ENCODE measurements at places on chromosomes 2 and 18.
A peak's percentile ranks its signal among the peaks of the same experiment; 100 is the strongest.

DNA sequence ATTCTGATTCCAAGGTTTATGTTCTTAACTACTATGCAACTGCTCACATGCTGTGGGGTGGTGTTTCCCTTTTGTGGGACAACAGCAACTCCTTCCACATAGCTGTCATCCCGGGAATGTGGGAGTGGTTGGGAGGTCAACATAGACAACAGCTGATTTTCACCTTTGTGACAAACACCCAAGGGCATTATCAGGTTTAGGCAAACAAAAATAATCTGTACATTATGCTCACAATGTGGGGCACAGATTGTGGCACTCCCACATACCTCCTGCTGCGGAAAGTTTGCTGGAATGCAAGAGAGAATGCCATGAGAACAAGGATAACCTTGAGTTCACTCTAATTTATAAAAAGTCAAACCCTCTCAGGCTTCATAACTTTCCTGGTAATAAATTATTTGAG lies 582.6 kb downstream of the CNTNAP5 start:
- peak; percentile 8 for DNase-seq

- DNase-seq: no peak
Observed at GRCh38 chr2:109356324-109357035, 227.5 kb downstream of the SH3RF3 start.

GRCh38 chr2:88190808-88191721 lies 20.9 kb downstream of the THNSL2 start:
- DNase-seq: peak; percentile 46

- DNase-seq: peak; percentile 69
Observed at GRCh38 chr2:231190531-231191197, 7.8 kb upstream of the ARMC9 start.

DNA sequence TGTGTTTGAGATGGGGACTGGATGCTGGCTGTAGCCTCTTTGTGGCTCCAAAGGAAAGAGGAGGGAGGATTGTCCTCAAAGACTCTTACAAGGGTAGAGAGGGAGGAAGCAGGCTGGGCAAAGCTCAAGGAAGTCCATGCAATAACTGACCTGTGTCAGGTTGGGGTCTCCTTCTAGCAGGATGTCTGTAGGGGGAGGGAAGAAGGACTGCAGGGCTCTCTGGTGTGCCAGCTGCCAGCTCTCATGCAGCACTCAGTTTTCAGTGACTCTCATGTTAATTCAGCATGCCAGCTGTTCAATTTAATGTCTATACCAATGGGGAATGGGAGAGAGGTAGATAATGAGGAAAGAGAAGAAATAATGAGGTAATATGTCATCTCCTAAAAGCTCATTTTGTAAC lies 85.3 kb upstream of the RANBP2 start:
- no peak for DNase-seq

DNA sequence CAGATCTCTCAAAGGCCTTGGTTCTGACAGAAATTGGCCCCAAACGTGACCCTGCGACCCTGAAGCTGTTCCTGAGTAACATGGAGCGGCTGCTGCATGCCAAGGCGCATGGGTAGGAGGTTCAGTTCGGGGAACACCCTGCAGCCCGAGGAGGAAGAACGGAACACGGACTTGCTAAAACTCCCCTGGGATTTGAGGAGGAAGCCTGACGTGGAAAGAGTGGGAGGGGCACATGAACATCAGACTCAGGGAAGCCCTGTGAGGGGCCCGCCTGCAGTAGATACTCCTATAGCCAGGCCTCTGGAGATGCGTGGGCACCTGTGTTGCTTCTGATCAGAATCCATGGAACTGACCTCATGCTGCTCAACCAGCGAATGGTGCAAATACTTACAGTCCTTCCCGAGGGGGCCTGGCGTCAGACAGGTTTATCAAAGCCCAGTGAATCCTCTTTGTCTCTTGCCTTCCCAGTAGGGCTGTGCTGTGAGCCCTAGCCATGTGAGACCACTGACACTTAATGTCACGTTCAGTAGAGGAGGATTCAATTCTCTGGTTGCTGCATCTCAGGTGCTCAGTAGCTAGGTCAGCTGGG lies 46.8 kb downstream of the IMPA2 start:
- DNase-seq: no peak

GRCh38 chr2:238015705-238016104 lies 45.1 kb upstream of the SCLY start:
- DNase-seq: no peak

- DNase-seq: no peak
Observed at GRCh38 chr18:26052505-26052904, 37.9 kb downstream of the SS18 start.

DNA sequence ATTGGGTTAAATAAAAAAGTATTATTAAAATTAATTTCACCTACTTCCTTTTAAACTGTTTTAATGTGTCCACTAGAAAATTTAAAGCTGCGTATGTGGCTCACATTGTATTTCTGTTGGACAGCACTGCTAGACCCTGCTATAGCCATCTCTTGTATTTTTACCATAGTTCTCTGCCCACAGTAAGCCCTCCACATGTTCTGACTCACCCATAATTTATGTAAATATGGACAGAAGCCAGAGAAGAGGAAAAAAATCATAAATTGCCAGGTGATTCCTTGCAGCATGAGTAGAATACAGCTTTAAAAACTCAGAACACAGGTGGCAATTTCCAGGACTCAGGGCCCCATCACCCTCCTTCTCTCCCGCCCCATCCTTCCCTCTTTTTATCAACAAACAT lies 142.4 kb upstream of the MEX3C start:
- no peak for DNase-seq

DNA sequence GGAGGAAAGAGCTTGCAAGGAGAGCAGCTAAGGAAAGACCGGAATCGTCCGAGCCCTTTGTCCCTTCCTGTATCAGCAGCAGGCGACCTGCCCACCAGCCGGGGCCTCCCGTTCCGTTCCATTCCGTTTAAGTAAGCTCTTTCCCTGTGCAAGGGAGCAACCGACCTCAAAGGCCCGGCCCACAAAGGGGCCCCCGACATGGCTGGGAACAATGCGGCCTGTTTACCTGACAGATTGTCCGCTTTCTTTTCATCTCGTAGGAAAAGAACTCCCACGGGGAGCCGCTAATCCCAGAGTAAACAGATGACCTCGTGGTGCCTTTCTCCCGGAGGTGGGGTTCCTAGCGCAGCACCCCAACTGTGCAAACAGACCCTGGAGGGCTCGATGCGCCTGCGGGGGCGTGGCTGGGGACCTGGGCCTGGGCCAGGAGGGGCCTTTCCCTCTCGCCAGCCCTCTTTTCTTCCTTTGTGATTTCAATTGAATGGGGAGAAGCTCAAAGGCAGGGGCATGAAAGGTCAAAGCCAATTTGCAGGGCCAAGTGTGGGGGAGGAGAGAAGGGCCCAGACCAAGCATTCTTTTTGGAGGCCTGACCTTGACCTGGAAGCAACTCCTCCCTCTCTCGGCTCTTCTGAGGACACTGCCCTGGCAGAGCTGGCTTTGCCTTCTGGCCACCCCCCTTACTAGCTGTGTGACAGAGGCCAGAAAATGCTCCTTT lies 120.2 kb downstream of the INHBB start:
- no peak for DNase-seq

DNA sequence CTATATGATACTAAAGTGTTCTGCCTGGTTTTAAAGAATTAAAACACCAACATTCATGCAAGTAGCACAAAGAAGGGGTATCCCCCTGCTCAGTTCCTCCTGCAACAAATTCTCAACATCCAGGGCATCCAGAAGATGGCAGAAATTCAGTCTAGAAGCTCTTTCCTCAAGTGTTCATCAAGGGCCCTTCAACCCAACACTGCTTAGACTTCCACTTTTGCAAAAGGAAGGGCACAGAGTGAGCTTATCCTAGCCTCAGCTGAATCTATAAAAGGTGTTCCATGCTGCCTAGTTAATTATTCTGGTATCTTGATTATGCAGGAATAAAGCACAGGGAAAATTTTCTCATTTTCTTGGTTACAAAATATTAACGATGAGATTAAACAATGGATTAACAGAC lies 275.8 kb upstream of the CRIM1 start:
- DNase-seq: no peak

DNA sequence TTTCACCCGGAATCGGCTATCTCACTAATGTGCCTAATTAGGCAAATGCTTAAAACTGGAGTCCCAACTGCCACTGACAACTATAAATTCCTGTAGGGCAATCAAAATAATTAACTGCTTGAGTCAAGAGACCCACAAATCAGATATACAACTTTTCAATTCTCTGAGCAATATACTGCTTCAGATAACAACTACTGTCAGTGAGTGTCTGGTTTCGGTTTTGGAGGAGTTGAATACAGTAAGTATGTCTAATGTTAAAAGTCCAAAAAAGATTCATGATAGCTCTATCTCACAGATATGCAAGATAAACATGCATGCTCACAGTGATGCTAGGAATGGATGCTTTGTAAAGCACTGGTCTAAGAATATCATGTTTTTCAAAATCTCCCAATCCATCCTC lies 283.3 kb downstream of the NRXN1 start:
- DNase-seq: no peak

DNA sequence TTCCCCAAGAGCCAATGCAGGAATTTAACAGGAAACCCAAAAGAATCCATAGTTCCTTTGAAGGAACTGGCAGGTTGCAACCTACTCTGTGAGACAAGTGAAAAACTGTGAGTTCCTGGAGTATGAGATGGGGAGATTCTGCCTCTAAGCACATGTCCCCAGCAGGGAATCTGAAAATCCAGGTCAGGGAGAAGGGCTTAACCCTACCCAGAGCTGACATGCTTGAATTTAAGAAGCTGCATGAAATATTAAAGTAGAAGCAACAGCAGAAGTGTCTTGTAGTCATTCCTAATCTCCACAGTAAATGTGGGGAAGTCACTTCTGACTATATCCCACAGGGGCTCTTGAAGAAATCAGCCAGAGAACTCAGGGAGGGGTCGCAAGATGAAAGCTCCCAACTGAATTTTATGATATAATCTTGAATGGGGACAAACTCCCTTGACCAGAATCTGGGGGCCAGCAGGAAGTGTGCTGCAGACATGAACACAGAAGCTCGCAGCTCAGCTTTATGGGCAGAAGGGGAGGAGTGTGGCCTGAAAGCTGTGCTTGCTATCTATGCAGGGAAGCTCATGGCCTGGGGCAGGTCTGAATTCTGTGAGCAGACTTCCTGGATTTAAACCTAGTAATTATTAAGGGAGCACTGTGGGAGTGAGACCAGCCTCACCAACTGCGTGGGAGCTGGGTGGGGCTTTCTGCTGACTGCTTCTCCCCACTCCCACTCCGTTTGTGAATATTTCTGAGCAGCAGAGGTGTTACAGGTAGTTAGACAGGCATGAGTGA lies 184.1 kb upstream of the KYNU start:
- DNase-seq: no peak

- no peak for DNase-seq
Observed at GRCh38 chr18:47296462-47296861, 45.0 kb upstream of the SKOR2 start.

GRCh38 chr2:143262389-143262788 lies 133.2 kb downstream of the ARHGAP15 start:
- DNase-seq: no peak

- DNase-seq: no peak
Observed at GRCh38 chr2:230312638-230313037, 14.4 kb upstream of the SP140L start.

DNA sequence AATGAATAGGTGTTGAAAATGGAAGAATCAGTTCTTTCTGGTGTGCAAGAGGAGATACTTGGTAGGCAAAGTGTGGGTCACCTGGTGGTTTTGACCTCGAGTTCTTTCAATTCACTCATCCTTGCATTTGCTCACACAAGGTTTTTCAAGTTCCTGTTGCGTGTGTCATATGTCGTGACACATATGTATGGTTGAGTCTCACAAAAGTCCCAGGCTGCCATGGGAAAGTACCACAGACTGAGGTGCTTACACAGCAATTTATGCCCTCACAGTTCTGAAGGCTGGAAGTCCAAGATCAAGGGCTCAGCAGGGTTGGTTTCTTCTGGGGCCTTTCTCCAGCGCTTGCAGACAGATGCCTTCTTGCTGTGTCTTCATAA lies 64.4 kb downstream of the NCK2 start:
- DNase-seq: no peak

- DNase-seq: no peak
Observed at GRCh38 chr2:47062681-47063537, 92.2 kb downstream of the STPG4 start.

GRCh38 chr2:233463586-233463985 lies 103.0 kb downstream of the USP40 start:
- no peak for DNase-seq

DNA sequence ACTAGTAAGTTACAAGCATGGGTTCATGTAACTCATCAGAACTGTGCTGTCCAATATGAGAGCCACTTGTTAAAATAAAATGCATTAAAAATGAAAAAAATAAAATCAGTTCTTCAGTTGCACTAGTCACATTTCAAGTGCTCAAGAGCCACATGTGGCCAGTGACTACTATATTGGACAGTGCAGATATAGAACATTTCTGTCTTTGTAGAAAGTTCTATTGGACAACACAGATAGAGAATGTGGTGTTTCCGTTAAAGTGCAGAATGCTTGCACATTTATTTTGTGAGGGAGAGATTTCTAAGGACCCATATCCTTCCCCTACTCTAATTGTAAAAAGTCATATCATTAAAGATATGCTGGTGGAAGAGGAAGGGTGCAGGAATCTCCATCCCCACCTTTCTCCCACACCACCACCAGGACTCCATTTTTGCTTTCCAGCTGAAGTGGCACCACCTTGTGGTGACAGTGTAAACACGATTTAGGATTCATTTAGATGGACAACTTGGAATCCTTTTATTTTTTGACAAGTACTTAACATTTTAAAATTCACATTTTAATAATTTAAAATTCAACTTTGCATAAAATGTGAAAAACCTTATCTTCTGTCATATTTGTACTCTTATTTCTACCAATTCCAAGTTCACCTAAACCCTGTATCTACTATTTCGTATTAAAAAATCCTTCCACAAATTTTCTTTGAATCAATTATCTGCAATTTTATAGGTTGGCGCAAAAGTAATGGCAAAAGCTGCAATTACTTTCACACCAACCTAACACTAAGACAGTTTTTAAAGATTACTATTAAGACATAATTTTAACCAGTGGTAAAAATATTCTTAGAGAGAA lies 9.4 kb upstream of the CD302 start:
- peak; percentile 55 for DNase-seq

DNA sequence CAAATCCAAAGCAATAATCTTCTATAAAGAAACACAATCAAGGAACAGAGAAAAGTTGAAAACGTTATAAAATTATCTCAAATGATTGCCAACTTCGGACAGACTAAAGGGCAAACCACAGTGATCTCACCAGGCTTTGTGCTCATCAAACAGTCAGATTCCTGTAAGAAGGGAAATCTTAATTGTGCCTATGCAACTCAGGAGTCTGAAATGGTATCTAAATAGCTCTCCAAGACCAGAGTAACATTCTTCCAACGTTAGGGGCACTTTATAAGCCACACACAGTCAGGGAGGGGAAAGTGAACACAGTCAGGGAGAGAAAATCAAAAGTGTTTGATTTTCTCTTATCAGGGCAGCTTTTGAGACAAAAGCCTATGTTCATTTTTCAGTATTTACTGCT lies 29.4 kb downstream of the PLEKHM3 start:
- DNase-seq: no peak

Data from body of pancreas (tissue), 4 donors.